ENCODE measurements at places on chromosomes 3 and 15. TPM values are rescaled to one million over a fixed set of nuclear protein-coding genes. Genes with fewer than 3 reads are reported as not detected.

The CFAP44 gene
- total RNA-seq = 10.3 TPM

The KNG1 gene
- total RNA-seq = 0.14 TPM

DNA sequence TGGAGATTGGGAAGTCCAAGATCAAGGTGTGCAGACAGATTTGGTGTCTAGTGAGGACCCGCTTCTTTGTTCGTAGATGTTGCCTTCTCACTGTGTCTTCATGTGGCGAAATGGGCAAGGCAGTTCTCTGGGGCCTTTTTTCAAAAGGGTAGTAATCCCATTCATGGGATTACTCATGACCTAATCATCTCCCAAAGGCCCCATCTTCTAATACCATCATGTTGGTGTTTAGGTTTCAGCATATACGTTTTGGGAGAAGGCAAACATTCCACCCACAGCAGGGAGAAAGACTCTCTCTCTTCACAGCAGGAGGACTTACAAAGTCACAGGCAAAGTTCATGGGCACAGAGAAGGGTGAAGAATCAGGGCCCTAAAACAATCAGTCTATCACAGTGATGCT lies 252.1 kb downstream of the RPLP1 start:
- no peaks in the 10 kb centered on the region for H3K4me1 ChIP-seq
- no peak overlapping the region for H3K27ac ChIP-seq
- no peak for DNase-seq
- H3K36me3 ChIP-seq = no peaks in the 10 kb centered on the region

DNA sequence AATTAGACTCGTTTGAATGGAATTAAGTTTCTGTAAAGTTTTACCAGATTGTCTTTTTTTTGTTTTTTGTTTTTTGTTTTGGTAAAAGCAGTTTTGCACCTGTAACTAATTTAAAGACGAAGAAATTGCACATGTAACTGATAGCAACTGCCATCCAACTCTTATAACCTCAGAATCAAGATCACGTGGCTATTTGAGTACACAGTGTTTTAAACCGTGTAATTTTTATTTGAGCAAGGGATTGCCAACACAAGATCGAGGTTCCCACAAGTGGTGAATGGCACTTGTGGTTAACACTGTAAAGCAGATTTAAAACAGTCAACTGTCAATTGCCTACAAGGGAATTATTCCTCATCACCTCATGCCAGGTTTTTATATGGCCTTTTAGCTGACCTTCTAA lies 67.3 kb downstream of the PPARG start:
- H3K27me3 ChIP-seq = no peaks in the 10 kb centered on the region
- no peak overlapping the region for H3K27ac ChIP-seq
- H3K4me3 ChIP-seq = no peak overlapping the region
- no peaks in the 10 kb centered on the region for H3K36me3 ChIP-seq
- DNase-seq = no peak
- peaks cover 8% of the 10 kb centered on the region for H3K4me1 ChIP-seq

All from upper lobe of right lung (tissue), 1 donor.